Endothelial cell (in vitro differentiated cells): ENCODE measurements at places on chromosomes 12 and 14. TPM values are rescaled to one million over a fixed set of nuclear protein-coding genes. Genes with fewer than 3 reads are reported as not detected.

GRCh38 chr12:129089576-129089975 is 236.3 kb downstream of the GLT1D1 start:
- DNase-seq, result no peak

- DNase-seq, result no peak
Measured at GRCh38 chr14:60329274-60329673, 80.3 kb downstream of the PPM1A start.

DNA sequence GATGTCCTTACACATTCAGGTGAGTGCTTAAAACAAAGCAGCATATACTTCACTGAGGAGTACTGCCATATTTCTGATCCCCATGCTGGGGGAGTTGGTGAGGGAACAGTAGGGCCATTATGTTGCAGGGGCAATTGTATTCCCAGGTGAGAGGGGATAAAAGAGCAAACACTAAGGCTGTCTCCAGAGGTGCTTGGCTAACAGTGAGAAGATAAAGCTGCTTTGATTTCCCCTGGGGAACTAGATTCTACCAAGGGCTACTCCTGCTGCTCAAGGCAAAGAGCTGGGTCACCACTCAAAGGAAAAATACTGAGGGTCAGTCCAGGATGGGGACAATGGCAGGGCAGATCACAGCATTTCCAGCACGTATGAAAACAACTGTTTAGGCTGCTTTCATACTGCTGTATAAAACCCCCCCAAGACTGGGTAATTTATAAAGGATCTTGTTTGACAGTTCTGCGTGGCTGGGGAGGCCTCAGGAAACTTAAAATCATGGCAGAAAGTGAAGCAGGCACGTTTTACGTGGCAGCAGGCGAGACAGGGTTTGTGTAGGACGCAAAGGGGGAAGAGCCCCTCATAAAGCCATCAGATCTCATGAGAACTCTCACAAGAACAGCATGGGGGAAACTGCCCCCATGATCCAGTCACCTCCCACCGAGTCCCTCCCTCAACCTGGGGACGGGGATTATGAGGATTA is 47.8 kb upstream of the OR5AU1 start:
- no peak for DNase-seq

Gene GPHB5
- not detected for total RNA-seq

Gene IL22
- total RNA-seq, result not detected
